ENCODE measurements at places on chromosomes 3 and 15.
A peak's percentile ranks its signal among the peaks of the same experiment; 100 is the strongest.

- DNase-seq = peak; percentile 3
These were observed 402.1 kb downstream of the CADM2 start for GRCh38 chr3:85360742-85361387.

DNA sequence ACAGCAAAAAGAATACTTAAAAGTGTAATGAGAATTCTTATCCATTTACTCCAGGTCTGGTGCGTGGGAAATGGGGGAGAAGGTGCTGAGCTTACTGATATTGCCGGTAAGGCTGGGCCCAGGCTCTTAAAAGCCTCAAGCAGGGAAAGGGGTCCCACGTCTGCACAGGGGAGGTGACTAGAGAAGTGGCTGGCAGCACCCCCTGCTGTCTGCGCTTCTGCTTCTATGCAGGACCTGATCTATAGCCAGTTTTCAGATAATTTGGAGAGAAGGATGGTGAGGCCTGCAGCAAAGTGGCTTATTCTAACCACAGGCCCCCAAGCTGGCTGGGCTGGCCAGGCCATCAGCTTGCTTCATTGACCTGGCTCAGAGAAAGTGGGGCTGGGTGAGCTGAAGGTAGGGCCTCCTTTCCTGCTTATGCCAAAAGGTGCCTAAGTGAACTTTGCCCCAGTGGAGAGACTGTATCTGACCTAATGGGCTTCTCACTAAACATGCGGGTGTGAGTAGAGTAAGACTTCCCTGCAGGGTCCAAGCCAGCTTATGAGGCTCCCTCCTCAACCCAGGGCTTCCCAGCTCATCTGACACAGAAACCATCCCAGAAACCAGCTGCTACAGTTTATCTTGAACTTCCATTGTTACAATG lies 30.9 kb upstream of the ATP1B3 start:
- no peak for DNase-seq

GRCh38 chr15:28033443-28033842 lies 65.7 kb downstream of the OCA2 start:
- no peak for DNase-seq

DNA sequence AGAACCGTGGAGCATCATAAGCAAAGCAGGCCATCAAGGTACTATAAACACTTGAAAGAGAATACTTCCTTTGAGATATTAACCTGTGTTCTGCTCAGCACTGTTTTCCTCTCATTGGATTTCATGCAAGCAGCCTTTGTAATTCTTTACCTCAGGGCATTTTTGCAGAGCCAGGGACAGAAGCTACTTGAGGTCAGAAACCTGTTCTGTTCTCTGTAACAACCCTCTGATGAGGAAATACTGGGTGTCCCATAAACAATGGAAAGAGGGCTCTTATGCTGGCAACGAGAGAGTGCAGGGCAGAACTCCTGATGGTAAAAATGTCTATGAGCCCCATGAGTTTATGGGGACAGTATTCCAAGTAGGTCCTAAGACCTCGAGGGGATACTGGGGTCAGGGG lies 66.0 kb downstream of the DCLK3 start:
- no peak for DNase-seq

DNA sequence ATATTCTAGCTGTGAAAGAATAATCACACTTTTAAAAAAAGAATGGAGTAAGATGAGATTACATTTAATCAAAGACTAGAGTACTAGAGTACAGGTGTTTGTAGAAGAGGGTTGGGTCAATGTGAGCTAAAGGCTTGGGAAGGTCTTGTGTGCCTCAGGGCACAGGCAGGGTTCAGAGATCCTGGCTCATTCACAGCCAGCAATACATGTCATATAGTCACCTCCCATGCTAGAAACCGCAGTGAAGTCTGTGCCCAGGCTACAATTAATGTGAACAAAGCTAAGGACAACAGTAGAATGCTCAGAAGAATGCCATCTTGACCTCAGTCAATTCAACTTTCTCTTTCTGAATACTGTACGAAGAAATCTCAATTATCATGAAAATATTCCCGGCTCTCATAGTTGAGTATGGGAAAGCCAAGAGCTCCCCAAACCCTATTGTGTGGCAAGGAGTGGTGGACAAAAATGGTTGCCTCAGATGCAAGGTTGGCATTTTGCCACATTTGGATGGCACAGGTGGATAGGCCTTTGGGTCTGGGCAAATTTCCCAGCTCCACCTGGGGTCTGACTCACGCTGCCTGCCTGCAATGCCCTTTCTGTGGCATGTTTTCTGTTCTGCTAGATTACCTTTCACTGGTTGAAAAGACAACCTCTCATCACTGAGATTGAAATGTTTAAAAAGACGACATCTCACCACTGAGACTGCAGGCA lies 70.2 kb downstream of the NMD3 start:
- no peak for DNase-seq

GRCh38 chr3:69739204-69740102 lies at the start of gene MITF:
Gene MITF, plus strand, starts transcription at chr3:69739464. Its CDS starts 134 bp downstream, at chr3:69739598.
- DNase-seq = peak; percentile 95

- DNase-seq = no peak
These were observed 79.3 kb upstream of the OXTR start for GRCh38 chr3:8848696-8849131.

DNA sequence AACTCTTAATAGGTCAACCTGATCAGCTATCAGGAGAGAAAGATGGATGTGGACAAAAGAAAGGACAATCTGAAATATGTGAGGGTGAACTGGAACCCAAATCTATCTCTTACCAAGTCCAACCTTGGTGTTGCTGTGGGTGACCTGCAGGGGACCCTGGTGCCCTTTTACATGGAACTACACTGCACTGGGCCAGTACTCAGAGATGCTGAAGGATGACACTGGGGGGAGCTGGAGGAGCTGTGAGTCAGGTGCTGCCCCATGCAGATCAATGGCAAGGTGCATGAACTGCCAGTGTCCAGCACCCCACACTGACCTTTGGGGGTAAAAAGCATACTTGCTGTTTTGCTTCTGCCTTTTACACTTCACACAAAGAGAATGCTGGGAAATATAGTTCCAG lies 55.6 kb upstream of the TBC1D5 start:
- DNase-seq = no peak

DNA sequence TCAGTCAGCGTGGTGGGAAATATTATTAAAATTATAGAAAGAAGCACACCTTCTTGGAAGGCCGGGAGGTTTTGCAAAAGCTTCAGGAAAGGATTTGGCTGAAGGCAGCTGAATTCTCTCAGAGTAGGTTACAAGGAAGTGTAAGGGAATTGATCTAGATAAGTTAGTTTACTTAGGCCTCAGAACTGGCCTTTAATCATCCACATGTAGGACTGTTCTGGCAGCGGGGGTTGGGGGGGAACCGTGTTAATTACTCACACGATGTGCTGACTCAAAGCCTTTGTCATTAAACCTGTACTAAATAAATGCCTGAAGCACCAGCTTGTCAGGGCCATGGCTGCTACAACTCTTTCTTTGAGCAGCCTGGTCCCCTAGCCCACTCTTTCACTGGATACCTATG lies 12.8 kb downstream of the ASB14 start:
- no peak for DNase-seq

- no peak for DNase-seq
These were observed 152.3 kb downstream of the ITPR1 start for GRCh38 chr3:4645468-4645867.

GRCh38 chr3:123779655-123780231 lies 104.4 kb downstream of the MYLK start:
- DNase-seq = no peak

DNA sequence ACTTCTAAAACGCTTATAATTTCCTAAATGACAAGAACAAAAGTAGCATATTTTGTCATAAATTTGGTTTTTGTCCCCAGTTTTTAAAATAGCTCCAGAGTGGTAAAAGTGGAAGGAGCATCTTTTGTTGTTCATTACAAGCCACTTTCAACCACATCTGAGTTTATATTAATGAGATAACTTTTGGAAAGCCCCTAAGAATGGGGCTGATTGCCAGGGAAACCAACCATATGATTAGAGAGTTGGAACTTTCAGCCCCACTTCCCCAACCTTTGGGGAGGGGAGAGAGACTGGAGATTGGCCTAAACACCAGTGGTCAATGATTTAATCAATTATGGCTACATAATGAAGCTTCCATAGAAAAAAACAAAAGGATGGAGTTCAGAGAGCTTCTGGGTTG lies 57.4 kb downstream of the CPA3 start:
- no peak for DNase-seq

DNA sequence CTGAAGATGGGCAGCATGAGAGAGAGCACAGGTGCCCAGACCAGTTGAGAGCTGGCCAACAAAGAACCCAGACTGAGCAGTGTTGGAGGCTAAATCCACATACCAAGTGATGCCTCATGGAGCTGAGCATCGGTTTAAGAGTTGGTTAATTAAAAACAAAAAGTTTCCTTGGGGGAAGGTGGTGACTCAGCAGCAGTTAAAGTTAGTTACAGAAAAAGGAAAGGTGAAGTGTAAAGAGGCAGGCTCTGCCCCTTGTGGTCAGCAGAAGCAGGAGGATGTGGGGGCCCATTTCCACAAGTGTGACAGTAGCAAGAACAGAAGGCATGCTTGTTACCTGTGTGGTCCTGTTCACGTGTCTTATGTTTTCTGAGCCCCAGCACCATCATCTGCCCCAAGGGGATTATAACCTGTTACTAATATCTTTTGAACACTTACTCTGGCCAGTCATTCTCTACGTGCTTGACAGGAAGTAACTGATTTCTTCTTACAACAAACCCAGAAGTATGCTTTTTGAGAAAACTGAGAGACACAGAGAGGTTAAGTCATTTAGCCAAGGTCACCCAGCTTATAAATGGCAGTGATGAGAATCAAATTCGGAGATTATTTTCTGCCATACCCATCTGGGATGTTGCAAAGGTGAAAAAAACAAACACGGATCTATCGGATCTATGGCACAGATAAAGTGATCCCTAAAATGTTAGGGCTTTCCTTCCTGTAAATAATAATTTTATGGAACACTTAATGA lies 91.0 kb downstream of the EPHB1 start:
- no peak for DNase-seq

DNA sequence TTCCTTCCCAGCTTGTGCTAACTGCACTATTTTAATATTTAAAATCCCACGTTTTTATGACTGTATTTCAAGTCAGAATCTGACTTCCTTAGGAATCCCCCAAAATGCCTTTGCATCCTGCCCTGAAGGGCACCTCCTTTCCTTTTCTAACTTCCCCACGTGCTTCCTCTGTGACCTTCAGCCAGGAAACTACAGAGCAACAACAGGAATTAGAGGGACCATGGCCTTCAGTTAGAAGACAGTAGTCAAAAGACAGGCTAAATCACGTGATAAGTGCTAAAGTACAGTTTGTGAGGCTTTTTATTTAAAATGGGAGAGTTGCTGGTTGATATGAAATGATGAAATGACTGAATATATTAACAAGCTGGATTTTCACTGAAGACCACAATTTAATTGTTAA lies 11.8 kb upstream of the ABHD10 start:
- DNase-seq = no peak

GRCh38 chr15:42284551-42284950 lies 11.3 kb upstream of the TMEM87A start:
- no peak for DNase-seq

DNA sequence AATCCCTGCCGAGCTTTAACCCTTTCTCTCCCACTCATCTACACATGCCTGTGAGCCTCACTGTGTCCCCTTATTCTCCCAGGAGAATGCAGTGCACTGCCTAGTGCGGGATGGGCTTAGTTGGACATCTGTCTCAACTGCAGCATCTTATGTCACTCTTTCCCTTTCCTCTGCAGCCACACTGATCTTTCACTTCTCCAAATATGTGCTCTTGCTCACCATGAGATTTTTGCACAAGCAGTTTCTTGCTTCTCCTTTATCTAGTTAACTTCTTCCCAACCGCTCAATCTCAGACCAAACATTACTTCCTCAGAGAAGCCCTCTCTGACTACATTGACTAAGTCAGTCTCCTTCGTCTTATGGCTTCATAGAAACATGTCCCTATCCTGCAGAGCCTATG lies 292.3 kb downstream of the KBTBD8 start:
- peak; percentile 4 for DNase-seq

GRCh38 chr3:140899363-140899762 lies 42.3 kb upstream of the SLC25A36 start:
- no peak for DNase-seq

GRCh38 chr3:13064964-13065363 lies 8.3 kb downstream of the IQSEC1 start:
- DNase-seq = no peak

GRCh38 chr15:23467110-23467600 lies 20.1 kb upstream of the GOLGA6L2 start:
- DNase-seq = peak; percentile 8

- DNase-seq = no peak
These were observed 3.6 kb downstream of the PDIA3 start for GRCh38 chr15:43749690-43750345.

DNA sequence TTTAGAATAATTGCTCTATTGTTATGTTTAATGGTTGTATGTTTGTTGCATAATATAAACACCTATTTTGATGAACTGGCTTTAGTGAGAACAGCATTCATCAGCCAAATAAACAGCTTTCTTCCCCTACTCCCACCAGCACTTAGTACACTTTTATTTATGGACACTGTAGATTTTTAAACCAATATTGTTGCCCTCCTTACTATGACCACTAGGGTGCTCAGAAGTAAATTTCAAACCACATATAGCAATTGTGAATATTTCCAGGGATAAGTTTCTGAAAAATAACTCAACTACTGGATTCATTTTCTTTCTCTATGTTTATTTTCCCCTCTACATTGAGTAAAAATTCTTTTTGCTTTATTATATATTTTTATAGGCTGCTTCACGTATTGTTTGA lies 84.7 kb upstream of the PTX3 start:
- no peak for DNase-seq

- peak; percentile 71 for DNase-seq
These were observed 2.1 kb downstream of the IDH2 start for GRCh38 chr15:90099868-90100831.

DNA sequence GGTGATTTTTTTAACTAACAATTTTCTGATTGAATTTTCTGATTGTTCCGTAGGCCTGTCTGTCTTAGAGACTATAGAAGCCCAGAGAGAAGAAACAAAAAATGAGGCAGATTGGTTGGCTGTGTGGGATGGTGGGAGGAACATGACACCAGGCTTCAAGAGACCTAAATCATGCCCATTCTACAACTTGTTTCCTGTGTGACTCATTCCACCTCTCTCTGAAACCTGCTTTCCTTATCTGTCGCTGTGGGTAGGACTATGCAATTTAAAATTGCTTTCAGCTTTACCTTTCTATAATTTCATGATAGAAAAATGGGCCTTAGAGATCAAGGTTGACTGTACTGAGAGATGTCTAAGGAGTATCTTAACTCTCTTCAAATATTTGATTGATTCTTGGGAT lies 44.5 kb downstream of the OXNAD1 start:
- no peak for DNase-seq

DNA sequence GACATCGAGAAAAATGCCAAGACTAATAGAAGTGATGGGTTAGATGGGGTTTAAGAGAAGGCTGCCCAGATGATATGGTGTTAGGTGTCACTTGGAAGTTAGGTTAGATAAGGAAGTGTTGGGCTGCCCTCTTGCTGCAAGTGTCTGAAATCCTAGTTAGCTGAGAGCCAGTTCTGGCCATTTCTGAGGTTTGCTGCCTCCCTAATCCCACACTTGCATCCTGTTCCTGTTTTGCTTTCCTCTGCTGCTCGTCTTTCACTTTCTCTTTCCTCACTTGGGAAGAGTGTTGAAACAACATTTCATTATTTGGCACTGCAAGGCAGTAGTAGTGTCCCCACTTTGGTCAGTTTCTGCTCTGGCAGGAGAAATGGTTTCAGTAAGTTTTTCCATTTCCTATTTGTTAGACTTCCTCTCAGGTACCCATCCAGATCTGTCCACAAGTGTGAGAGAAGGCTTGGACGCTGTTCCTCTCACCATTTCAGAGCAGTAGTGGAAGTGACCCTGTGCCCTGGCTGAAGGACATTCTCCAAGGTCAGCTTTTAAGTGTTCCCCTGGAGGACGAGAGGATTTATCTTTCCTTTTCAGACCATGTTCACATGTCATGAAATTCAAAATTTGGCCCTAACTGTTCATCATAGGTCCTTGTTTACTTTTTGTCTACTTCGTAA lies 93.3 kb downstream of the ADAMTSL3 start:
- DNase-seq = peak; percentile 59

Data from hindlimb muscle (tissue), 1 donor.